ENCODE measurements at places on chromosomes 2 and 18.

- DNase-seq, result no peak
Observed at GRCh38 chr2:209276000-209276399, 147.8 kb upstream of the MAP2 start.

- peak; percentile 56 for DNase-seq
Observed at GRCh38 chr2:105760639-105761337, 16.1 kb downstream of the NCK2 start.

- DNase-seq, result no peak
Observed at GRCh38 chr2:132790207-132790785, 120.3 kb upstream of the LYPD1 start.

- no peak for DNase-seq
Observed at GRCh38 chr2:101989740-101990460, 1.9 kb upstream of the IL1R2 start.

DNA sequence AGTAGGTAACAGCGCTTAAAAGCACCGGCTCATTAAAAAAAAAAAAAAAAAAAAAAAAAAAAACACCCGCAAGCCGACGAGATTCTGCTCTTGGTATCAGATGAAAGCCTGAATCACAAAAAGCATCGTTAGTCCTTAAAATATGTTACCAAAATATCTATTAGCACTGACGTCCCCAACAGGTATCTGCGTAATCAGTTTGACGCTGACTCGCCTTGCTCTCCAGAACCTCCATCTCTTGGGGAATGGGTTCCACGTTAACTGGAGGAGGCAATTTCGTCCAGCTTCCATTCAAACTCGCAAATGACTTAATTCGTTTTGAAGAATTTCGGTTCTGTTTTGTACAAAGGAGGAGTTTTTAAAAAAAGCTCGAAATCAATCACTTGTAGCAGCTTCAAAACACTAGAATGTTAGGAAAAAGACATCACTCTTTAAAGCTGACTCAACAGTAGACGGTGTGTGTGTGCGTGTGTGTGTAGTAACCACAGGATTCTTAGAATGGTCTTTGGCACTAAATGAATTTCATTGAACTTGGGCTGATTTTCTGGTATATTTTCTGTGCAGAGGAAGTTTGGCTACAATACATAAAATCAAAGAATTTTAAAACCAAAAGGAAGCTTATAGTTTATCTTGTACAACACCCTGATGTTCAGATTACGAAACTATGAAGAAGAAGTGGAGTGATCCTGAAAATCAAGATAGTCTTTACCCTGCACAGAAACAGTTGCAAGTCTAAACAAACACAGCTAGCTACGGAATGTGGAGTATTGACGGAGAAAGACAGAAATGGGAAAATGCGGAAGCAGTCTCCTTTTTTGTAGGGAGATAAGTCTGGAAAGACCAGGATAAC, 1.1 kb upstream of the PGAP1 start:
- DNase-seq, result peak; percentile 71

DNA sequence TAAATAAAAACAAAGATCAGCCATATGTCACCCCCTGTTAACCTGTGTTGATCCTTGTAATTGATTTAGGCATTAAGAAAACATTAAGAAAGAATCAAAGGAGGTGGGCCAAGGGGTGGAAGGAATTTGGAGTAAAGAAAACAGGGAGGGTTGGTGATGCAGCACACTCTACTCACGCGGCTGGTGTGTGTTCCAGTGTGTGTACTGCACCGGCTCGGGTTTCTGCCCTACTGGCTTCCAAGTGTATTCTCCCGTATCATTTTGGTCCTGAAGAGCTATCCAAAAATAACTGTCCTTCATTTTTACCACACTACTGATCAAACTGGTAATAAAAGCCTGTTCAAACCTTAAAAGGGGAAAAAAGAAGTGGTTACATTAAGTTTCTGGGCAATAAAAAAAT, 56.9 kb downstream of the PLA2R1 start:
- no peak for DNase-seq

DNA sequence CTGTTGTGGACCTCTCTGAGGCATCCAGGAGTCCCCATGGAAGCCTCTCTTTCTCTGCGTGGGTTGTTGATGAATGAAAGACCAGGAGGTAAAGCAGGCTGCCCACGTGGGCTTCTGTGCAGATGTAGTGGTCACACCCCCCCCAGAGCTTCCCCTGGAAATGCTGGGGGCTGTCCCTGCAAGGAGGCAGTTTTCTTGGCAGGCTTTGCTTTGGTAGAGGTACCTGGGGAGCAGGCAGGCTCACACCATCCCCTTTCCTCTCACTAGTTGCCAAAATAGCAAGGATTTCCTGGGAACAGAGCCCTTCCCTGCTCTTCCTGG, 97.6 kb upstream of the MAP3K20 start:
- DNase-seq, result no peak

- DNase-seq, result no peak
Observed at GRCh38 chr2:184339966-184340365, 258.4 kb upstream of the ZNF804A start.

GRCh38 chr18:77899972-77900754, 650.5 kb downstream of the GALR1 start:
- peak; percentile 82 for DNase-seq

DNA sequence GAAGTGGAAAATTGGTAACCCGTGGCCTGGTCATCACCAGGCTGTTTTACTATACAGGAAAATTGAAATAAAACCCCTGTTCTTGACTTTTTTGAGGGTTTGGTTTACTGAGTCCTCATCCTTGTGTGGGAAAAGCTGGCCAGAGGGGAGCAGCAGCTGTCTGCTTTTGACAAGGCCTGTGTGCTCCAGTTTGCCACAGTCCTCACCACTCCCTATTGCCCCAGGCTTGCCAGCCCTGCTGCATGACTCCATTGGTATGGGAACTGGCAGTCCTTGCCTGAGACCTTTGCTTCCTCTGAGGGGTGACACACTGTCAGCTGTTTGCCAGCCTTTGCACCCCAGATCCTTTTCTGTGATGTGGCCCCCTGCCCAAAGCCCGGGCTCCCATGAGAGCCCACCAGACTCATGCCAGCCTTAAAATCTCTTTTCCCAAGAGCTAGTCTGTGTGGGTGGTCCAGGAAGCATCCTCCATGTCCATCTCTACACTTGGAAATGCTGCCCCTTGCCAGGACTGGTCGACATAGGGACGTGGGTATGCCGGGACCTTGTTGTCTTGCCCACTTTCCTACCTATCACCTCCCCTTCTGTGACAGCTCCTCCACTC, 39.0 kb downstream of the GLI2 start:
- DNase-seq, result no peak

GRCh38 chr2:238108423-238109183, 8.5 kb downstream of the ESPNL start:
- no peak for DNase-seq

- no peak for DNase-seq
Observed at GRCh38 chr2:121388371-121388770, 103.4 kb upstream of the TFCP2L1 start.

DNA sequence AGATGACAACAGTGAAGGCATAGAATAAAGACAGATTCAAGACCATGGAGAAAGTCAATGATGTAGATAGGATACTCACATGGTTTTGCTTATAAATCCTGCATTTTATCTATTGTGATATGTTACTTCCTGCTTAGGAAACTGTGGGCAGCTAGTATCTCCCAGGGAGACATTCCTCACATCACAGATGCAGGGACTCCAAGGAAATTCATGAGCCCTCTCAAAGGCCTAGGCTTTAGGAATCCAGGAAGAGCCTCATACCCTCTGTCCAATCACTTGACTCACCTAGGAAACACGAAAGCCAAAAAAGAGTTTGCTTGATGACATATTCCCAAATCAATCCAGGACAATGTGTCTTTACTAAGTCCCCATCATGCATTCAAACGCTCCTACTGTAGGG, 247.8 kb upstream of the KLHL29 start:
- DNase-seq, result no peak

- peak; percentile 93 for DNase-seq
Observed at GRCh38 chr2:73233154-73233931, at the start of gene PRADC1. Gene PRADC1, minus strand, starts transcription at chr2:73233239. Its CDS starts 79 bp downstream, at chr2:73233160.

- DNase-seq, result no peak
Observed at GRCh38 chr2:21070341-21071257, 26.7 kb upstream of the APOB start.

GRCh38 chr2:241609859-241610793, 26.8 kb downstream of the THAP4 start:
- DNase-seq, result peak; percentile 95

- DNase-seq, result no peak
Observed at GRCh38 chr2:173814306-173814705, 150.9 kb downstream of the SP3 start.

DNA sequence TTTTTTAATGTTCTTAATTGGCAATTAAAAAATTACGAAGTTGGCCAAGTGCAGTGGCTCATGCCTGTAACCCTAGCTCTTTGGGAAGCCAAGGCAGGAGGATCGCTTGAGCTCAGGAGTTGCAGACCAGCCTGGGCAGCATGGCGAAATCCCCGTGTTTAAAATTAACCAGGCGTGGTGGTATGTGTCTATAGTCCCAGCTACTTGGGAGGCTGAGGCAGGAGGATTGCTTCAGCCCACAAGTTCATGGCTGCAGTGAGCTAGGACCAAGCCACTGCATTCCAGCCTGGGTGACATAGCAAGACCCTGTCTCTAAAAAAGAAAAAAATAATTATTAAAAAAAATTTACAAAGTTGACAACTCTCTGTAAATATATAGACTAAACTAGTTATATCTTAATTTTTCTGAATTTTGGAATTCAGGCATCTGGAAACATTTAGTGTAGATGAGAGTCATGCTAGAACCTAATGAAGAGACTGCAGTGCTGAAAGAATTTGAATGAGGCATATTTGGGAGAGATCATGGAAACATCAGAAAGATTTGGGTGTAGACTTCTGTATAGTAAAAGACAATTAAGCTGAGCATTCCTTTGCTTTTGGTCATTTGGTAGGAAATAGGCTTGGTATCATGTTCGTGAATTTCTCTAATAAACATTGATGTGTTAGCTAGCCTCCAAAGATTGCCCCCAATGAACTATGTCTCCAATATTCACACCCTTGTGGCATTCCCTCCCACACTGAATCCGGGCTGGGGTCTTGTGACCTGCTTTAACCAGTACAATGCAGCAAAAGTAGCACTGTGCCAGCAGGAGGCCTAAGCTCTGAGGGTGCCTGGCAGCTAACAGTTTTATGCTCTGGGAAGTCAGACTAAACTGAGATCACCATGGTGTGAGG, 4.2 kb upstream of the ROCK1 start:
- no peak for DNase-seq

- no peak for DNase-seq
Observed at GRCh38 chr2:16400127-16400623, 265.5 kb downstream of the CYRIA start.

GRCh38 chr18:35289293-35289692, 736 bp downstream of the ZSCAN30 start:
- no peak for DNase-seq

DNA sequence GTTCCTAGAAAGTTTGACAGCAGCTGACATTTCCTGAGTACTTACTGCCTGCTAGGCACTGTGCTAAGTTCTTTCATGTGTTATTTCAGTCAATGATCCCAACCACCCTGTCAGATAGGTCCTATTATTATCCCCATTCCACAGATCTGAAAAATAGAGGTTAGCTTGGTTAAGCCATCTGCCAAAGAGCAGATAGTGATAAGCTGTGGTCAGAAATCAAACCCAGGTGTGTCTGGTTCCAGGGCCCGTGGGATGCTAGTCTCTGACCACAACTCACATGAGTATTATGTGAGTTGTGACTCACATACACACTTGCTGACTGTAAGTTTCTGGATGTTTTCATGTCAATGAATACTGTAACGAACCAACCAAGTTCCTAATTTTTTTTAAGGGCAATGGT, 132.0 kb upstream of the APCDD1 start:
- no peak for DNase-seq

Measured in activated CD8-positive, alpha-beta memory T cell treated with anti-CD3 and anti-CD28 coated beads for 24 hours (primary cell).